Activated naive CD4-positive, alpha-beta T cell treated with Interleukin-2 at 50 U/mL for 16 hours (primary cell): ENCODE measurements at places on chromosomes 11 and 22.

DNA sequence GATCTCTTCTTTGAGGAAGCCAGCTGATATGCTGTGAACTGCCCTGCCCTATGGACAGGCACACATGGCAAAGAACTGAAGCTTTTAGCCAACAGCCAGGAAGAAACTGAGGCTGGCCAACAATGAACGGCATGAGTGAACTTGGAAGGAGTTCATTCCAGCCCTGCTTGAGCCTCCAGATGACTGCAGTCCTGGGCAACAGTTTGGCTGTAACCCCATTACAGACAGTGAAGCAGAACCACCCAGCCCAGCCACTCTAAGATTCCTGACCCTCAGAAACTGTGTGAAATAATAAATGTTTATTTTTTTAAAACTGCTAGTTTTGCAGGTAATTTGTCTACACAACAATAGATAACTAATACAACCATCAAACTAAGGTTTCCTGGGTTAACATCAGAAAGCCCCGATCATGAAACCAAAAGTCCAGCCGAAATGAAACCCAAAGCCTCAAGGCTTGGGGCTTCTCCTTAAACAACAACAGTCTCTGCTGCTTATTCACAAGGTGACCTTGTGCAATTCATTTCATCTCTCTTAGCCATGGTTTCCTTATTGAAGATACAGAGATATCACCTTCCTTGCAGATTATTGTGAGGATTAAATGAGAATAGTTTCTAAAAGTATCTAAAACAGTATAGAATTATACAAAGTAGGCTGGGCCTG is 31.4 kb downstream of the PAK1 start:
- DNase-seq = no peak

- DNase-seq = peak; percentile 11
Observed at GRCh38 chr11:118443590-118444218, 7.4 kb downstream of the KMT2A start.

GRCh38 chr11:70641369-70641768 is 243.0 kb downstream of the CTTN start:
- DNase-seq = no peak

- no peak for DNase-seq
Observed at GRCh38 chr11:17597770-17598169, 50.7 kb downstream of the OTOG start.

DNA sequence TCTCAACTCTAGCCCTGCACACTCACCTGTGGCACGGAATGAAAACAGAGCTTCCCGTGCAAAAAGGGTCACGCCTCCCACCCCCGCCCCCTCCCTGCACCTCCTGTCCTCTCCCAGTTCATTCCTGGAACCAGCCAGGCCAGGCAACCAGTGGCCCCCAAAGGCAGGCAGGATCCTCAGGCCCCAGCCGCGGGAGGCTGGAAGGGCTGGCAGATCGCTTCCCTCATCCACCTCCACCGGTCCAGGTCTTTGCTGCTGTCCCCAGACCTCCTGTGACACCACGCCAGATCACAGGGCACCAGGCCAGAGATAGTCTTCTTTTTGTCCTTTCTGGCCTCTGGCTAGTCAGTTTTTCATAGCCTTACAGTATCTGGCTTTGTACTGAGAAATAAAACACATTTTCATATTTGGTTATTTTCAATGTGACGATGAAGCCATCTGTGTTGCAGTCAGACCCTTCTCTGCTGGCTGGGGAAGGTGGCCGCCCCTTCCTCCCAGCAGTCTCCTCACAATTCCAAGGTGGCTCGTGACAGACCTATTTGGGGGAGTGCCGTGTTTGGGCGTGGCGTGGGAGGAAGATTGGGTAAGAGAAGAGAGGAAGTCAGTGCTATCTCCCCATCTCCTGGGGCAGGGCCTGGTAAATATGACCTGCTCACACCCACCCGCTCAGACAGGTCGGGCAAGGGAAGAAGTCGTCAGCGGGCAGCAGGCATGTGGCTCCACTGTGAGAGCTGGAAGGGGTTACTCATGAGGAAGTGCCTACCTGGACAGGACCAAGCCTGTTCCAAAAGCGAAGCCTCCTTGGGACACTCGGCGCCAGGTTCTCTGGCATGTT is 9.1 kb downstream of the SSH3 start:
- peak; percentile 54 for DNase-seq

- no peak for DNase-seq
Observed at GRCh38 chr11:45650166-45651095, 15.0 kb downstream of the CHST1 start.

- no peak for DNase-seq
Observed at GRCh38 chr11:129698212-129698611, 117.4 kb upstream of the TMEM45B start.

DNA sequence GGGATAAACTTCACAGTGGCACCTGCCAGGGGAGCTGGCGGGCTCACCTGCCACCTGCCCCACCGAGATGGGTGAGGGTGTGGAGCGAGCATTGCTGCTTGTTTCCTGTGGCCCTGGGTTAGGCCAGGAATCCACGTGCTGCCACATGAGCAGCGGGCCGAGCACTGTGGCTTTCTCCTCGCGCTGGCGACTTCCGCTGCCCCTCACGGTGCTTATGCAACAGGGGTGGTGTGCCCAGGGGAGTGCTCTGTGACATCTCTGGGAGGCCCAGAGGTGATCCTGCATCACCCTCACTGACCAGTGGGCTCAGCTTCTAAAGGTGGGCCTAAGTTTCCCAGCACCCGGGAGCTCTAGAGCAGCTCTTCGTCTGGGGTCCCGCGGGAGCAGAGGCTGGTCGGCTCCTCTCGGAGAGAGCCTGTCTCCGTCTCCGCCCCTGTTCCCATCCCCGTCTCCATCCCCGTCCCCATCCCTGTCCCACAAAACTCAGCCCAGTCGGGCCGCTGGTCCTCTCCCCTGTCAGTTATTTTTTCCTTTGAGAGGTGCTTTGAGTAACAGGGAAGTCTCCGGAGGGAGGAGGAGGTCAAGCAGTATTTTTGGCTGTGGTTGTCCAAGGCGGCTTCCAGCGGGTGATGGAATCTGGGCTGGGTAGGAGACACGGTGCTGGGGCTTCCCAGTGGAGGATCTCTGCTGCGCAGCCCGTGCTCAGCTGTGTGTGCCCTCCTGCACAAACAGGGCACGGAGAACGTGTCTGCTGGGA is 42.5 kb downstream of the AP2A2 start:
- no peak for DNase-seq

DNA sequence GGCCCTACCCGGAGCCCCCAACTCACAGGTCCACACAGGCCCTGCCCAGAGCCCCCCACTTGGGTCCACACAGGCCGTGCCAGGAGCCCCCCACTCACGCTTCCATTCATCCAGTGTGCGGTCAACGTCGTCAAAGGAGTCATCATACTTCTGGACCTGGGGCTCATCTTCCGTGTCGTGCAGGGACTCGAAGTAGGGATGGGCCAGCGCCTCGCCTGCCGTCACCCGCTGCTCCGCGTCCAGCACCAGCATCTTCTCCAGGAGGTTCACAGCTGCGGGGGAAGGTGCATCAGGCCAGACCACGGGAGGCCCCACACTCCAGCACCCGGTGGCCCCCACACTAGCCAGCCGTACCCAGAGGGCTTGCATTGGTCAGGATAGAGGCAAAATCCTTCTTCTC is 4.0 kb upstream of the HDAC10 start:
- no peak for DNase-seq

DNA sequence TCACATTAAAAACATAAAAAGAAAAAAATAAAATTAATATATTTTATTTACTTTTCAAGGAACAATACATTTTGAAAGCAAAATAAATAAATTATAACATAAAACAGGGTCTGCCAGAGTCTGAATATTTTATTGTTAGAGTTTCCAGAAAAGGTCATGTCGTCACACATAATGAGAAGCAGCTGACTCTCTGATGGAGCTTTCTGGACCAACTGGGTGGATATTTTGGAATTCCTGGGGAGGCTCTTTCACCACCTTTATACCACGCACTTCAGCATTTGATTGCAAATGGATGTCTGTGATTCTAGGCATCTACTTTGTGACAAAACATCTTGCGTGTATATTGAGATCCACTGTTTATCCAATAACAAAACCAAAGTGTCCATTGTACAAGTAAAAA is 455.0 kb upstream of the CCDC179 start:
- no peak for DNase-seq

DNA sequence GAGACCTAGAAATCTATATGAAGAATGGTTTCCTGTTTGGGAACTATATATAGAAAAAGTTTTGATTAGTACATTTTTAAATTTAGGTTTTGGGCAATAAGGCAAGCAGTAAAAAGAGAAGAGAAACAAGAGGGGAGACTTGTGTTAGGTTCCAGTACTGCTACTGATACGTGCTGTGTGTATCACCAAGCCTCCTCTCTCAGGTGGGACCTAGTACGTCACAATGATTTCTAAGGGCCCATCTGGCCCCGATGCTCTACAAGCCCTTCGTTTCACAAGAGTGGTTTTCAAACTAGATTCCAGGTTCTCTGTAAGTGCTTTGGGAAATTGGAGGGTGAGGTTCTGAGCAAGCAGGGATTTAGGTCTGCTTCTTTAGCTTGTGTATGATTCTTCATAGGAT is 39.2 kb downstream of the USP35 start:
- no peak for DNase-seq

DNA sequence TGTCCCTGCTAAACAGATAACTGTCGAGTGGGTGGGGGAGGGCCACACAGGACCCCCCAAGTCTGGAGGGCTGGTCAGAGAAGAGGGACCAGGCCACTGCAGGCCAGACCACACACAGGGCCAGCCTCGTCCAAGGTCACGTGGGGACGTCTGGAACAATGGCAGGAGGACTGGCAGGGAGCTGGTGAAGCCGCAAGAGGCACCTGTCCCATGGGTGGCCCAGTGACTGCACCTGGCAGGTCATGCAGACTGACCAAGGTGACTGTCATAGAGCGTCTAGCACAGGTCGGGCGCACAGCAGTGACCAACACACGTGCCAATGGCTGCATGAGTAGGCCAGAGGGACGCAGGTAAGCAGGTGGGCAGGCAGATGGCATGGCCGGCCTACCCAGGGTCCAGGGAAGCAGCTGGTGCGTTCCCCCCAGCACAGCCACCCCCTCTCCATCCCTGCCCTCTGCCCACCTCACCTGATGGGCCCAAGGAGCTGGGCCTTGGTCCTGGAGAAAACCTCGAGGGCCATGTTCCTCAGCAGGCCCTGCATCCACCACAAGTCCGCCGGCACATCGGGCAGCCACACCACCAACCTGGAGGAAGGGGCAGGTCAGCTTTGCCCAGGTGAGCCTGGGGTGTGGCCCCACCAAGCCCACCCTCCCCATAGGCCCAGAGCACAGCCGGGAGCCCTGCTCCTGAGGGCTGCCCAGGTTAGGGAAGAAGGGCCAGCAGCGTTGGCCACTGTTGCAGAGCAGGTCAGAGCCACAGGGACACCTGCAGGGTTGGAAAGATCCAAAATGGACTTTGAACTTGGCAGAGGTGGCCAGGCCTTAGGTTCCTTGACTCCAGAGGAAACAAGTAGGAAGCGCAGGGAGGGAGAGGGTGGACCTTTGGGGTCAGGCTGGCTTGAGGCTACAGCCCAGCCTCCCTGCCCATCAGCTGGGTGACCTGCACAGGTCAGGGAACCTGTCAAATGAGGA is 10.4 kb downstream of the PNPLA5 start:
- no peak for DNase-seq

GRCh38 chr11:44017443-44018126 is 30.2 kb upstream of the ACCSL start:
- DNase-seq = no peak

DNA sequence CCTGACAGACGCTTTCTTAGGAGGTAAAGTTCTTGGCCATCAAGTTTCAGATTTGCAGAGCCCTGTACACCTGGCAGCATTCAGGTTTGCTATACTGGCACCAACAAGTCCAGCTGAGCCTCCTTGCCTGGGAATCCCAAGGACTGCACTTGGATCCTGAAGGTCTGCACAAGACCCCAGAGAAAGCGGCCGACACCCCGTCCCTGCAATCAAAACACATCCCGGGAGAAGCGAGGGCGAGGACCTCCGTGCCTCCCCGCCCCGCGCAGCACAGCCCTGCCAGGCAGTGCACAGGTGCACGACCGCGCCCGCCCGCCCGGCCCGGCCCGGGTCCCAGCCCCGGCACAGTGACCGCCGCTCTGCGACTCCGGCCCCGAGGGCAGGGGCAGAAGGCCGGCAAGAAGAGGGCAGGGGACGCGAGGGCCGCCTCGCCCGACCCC is 559 bp downstream of the MRTFA start:
- DNase-seq = peak; percentile 7
